ENCODE measurements at places on chromosomes 12 and 14. TPM values are rescaled to one million over a fixed set of nuclear protein-coding genes. Genes with fewer than 3 reads are reported as not detected.

POTEG gene
- not detected for total RNA-seq

NGB gene
- not detected for total RNA-seq

HNF1A gene
- total RNA-seq: not detected

PRIMA1 gene
- not detected for total RNA-seq

LRRIQ1 gene
- not detected for total RNA-seq

GAS2L3 gene
- total RNA-seq: 17.7 TPM

KRT73 gene
- total RNA-seq: not detected

PRKD1 gene
- total RNA-seq: 18.0 TPM

TPPP2 gene
- total RNA-seq: not detected

TPH2 gene
- not detected for total RNA-seq

PDE3A gene
- total RNA-seq: 102 TPM

RASAL1 gene
- total RNA-seq: not detected

RIMBP2 gene
- not detected for total RNA-seq

PAX9 gene
- 0.26 TPM for total RNA-seq

PAPLN gene
- 2.8 TPM for total RNA-seq

SSPN gene
- 16.2 TPM for total RNA-seq

RNF34 gene
- total RNA-seq: 98.6 TPM

SLC10A1 gene
- total RNA-seq: not detected
